GM04503 (cell line): ENCODE measurements at places on chromosomes 7 and 10.

GRCh38 chr7:127876393-127876792 lies 154.8 kb downstream of the LRRC4 start:
- DNase-seq: peak; percentile 46

- DNase-seq: peak; percentile 61
Observed at GRCh38 chr10:31315453-31315852, 3.6 kb upstream of the ZEB1 start.

GRCh38 chr10:5752301-5752871 lies 60.8 kb downstream of the GDI2 start:
- peak; percentile 21 for DNase-seq

- DNase-seq: no peak
Observed at GRCh38 chr10:86312701-86313270, 53.8 kb downstream of the GRID1 start.

DNA sequence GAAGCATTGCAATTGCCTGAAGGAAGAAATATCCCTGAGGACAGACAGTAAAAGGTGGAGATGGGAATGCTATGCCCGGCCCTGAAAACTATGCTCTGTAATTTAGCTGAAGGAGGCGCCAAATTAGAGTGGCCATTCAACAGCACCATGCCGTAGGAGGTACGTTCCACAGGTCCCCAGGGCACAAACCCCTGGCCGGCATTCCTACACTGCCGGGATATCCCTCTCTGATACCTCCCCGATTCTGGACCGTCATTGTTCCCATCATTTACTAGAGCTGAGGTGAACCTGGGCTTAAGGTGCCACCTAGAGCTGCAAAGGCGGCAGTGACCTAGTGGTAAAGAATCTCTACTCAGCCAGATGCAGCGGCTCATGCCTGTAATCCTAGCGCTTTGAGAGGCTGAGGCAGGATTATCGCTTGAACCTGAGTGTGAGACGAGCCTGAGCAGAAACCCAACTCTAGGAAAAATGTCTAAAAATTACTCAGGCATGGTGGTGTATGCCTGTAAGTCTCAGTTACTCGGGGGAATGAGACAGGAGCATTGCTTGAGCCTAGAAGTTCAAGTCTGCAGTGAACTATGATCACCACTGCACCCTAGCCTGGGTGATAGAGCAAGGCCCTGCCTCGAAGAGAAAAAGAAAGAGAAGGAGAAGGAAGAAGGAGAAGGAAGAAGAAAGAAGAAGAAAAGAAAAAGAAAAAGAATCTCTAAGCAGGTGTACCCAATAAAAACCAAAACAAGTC lies 53.0 kb upstream of the TNKS2 start:
- DNase-seq: no peak

GRCh38 chr7:2993868-2994267 lies 49.8 kb downstream of the CARD11 start:
- DNase-seq: no peak

- DNase-seq: no peak
Observed at GRCh38 chr10:71462062-71462935, 65.6 kb downstream of the CDH23 start.

DNA sequence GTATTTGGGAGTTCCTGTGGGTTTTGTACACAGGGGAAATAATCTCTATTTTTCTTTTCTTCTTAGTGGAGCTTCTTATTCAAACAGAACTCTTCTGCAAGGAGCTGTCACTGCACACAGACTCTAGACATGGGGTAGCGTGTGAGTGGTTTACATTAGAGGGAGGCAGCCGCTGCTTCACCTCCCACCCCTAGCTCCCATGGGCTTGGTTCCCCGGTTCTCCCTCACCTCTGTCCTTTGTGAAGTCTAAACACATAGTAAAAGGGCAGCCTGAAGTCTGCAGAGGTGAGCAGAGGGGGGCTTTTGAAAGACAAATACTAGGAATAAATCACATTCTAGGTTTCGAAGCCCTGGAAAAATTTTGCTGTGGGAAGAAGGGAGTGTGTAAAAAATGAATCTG lies 5.5 kb downstream of the ASB4 start:
- DNase-seq: no peak

- no peak for DNase-seq
Observed at GRCh38 chr7:152200395-152200794, 174.9 kb downstream of the GALNT11 start.

DNA sequence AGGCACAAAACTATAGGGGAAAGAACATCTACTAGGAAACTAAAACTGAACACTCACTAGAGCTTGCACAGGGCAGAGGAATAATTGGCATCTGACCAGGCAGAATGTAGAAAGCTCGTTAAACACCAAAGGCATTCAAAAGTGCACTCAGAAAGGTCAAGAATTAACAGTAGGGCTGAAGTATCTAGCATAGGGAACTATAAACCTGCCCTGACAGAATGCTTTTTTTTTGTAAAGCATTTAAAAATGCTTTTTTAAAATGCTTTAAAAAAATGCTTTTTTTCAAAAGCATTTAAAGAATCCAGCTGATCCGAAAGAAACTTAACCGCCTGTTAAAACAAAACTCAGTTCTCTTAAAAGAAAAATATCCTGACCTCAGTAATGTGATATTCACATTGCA lies 74.6 kb upstream of the EGFR start:
- DNase-seq: no peak

DNA sequence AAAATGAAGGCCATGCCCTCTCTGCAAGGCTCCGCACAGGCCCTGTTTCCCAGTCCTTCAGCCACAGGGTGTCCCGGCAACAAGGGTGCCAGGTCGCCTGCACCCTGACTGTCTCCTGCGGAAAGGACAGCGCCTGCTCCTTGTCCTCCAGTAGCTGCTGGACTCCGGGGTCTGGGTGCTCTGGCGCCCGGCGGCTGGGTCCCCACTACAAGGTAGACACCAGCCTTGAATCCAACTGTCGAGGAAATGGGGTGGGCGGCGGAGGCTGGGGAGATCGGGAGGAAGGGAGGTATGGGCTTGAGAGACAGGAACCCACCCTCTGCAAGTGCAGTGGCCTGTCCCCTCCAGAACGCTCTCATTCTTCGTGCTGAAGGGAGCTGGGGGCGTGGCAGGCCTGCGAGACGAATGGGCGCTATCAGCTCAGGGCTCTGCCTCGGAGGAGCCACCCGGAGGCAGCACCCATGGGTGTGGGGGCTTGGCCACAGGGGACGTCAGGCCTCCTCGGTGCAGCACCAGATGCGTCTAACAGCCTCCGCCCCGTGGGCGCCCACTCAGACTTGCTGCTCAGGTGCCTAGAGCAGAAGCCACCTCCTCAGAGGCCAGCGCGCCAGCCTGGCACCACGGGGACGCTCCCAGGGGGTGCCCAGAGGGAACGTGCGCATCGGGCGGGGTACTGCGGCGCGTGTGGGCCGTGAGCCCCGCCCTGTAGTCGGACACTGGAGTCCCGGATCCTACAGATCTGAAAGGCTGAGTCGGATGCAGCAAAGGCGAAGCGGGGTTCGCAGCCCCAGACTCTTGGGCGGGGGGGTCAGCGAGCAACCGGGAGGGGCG lies 15.6 kb downstream of the ADAM8 start:
- DNase-seq: no peak

GRCh38 chr10:68153473-68154210 lies 44.4 kb downstream of the MYPN start:
- peak; percentile 99 for DNase-seq

DNA sequence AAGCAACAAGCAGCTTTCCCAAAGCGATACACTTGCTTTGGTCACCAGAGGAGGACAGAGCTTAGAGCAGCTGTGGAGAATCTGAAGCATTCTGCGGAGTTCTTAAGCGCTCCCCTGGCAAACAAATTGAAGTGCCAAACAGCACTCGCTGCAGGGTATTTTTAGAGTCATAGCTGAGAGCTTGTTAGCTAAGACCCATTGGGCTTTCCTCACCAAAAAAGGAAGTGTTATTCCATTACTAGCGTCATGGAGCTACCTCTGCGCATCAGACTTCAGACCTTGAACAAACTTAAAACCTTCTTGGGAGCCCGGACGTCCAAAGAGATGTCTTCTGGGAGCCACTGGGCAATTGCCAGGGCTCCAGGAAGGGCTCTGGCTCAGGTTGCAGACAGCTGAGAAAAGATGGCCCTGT lies 23.2 kb upstream of the BMPR1A start:
- no peak for DNase-seq

- no peak for DNase-seq
Observed at GRCh38 chr10:96357038-96357620, 1.7 kb downstream of the OPALIN start.

- DNase-seq: no peak
Observed at GRCh38 chr10:33482486-33482885, 148.0 kb upstream of the NRP1 start.

DNA sequence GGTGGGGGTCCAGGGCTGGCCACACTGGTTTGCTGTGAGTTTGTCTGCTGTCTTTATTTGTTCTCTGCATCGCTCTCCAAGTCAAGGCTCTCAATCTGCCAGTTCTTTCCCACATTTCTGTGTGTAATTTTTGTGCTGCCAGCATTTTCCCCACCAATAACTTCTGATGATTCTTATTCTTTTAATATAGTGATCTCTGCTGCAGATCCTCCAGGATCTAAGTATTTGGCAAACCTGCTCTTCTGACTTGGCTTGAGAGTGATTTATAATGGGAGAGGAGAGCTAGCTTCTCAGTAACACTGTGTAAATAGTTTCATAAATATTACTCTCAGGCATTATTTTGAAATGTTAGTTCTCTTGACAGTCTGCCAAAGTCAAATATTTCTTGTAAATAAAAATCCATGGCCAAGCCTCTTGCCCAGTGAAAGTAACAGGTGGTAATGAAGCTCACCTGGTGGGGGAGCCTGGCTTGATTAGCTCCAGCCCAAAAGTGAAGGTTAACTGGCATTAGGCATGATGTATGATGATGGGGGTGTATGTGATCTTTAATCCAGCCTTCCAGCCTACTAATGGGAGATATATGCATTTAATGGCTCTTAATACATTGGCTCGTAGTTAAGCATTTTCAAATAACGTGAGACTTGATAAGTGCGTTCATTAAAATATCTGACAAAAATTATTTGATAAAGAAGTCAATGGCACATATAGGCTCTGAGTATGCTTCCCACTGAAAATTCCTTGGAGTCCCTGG lies 1055.9 kb downstream of the KCNMA1 start:
- no peak for DNase-seq

GRCh38 chr10:7417807-7418206 lies 7.0 kb upstream of the SFMBT2 start:
- DNase-seq: no peak

DNA sequence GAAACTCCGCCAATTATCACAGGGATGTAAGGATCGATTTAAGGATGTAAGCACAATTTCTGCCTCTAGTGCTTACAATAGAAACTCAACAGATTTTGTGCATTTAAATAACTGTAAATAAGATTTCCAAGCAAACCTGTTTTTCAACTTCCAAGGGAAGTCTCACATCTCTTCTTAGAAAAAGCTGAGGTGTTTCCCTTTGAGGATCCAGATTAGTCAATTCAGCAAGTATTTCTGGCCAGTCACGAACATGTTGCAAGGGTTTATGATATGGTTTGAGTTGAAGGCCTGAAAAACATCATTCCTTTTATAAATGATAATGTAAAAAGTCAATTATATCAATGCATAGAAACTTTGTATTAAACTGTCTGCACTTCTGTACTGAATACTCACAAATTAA lies 23.9 kb downstream of the KRIT1 start:
- DNase-seq: no peak

DNA sequence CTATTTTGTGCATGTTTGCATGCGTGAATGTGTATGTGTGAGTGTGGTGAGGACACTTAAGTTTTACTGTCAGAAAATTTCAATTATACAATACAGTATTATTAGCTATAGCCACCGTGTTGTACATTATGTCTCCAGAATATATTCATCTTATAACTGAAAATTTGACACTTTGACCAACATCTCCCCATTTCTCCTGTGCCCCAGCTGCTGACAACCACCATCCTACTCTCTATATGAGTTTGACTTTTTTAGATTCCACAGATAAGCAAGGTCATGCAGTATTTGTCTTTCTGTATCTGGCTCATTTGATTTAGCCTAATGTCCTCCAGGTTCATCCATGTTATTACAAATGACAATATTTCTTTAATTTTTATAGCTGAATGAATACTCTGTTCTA lies 195.0 kb downstream of the GPR37 start:
- no peak for DNase-seq

GRCh38 chr7:66693331-66693730 lies 47.2 kb upstream of the RABGEF1 start:
- DNase-seq: no peak

DNA sequence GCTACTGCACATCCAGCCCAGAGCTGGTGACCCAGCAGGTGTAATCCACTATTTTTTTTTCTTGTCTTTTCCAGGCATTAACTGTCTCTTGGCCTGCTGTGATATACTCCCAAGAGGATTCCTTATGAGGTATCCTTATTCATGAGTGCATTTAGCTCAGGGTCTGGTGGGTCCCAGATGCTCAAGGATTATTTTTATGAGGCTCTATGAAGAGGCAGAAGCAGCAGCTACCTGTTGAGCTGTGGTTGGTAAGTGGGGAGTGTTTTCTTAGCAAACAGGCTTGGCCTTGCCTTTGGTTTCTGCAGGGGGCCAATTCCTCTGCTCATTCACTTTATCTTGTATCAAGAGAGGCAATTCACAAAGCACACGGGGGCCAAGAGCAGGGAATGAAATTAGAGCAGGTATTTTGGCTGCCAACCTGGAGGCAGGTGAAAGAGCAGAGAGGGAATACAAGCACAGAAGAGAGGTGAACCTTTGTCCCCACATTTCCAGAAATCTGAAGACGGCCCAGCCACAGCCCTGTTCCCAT lies 221.6 kb downstream of the TMEM178B start:
- no peak for DNase-seq

DNA sequence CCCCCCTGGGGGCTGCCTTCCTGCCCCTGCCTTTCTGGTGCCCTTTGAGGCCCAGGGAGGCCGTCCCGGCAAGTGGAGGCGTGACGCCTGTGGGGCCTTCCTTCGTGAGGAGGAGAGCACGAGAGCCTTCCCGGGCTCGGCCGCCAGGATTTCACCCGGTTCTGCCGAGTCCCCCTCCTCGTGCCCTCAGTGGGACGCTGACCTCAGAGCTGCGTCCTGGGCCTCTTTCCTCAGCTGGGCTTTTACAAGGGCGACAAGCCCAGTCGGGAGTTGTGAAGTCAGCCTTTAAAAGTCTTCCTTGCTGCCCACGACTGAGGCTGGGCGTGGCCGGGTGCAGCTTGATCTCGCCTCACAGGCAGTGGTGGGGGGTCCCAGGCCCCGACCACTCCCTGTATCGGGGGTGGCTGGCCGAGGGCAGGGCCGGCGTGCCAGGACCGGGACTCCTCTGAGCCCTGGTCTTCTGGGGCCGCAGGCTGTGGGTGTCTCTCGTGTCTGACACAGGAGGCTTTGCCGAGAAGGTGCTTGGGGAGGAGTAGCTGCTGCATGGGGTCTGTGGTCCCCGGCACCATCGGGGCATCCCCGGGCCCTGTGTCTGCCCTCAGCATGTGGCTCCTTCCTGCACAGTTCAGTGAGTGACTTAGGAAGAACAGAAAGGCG lies 41.8 kb downstream of the FAM20C start:
- no peak for DNase-seq
